ENCODE measurements at places on chromosomes 3 and 15.

GRCh38 chr15:39338251-39338650 is 242.6 kb upstream of the THBS1 start:
- no peak for DNase-seq

GRCh38 chr3:187798531-187799530 is 53.6 kb upstream of the BCL6 start:
- DNase-seq, result no peak

DNA sequence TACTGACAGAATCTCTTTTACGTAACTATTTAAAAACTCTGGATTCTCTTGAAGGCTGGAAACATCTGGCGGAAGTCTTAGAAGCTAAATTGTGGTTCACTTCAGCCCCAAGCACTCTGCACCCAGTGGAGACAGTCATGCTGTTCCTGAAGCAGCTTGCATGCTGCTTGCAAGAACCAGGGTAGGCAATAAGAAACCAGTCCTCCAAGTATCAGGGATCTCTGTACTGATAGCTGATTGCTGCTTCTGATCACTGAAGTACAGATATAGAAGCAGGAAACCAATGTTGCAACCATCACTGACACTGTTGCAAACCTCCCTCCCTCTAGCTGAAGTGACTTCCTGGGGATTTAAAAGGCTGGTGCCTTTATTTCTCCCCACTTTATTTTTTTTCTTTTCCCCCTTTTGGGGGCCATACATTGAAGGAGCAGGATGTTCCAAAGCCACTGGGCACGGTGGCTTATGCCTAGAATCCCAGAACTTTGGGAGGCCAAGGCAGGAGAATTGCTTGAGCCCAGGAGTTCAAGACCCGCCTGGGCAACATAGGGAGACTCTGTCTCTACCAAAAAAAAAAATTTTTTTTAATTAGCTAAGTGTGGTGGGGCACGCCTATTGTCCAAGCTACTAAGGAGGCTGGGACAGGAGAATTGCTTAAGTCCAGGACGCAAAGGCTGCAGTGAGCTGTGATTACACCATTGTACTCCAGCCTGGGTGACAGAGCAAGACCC is 15.3 kb downstream of the SPCS1 start:
- DNase-seq, result no peak

GRCh38 chr3:119409844-119410243 is 53.6 kb downstream of the TMEM39A start:
- no peak for DNase-seq

DNA sequence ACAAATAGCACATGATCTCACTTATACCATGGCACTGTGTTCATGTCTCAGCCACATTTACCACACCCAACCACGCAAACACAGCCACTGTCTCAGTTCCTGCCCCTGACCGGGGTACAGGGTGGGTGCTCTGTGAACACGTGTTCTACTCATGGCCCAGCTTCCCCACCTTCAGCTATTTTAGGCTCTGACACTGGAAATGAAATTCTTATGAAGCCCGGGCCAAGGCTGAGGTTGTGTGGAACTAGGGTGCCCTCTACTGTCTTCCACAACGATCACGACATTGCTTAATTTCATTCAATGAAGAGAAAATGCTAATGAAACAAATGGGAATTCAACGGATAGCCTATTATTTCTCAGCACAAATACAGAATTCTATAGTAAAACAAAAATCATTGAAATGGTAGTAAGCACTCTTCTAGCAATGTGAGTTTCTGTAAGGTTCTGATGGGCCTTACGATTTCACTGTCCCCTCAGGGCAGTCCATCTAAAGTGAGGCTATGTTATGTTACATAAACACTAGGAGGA is 2.1 kb upstream of the GABRA5 start:
- DNase-seq, result no peak

DNA sequence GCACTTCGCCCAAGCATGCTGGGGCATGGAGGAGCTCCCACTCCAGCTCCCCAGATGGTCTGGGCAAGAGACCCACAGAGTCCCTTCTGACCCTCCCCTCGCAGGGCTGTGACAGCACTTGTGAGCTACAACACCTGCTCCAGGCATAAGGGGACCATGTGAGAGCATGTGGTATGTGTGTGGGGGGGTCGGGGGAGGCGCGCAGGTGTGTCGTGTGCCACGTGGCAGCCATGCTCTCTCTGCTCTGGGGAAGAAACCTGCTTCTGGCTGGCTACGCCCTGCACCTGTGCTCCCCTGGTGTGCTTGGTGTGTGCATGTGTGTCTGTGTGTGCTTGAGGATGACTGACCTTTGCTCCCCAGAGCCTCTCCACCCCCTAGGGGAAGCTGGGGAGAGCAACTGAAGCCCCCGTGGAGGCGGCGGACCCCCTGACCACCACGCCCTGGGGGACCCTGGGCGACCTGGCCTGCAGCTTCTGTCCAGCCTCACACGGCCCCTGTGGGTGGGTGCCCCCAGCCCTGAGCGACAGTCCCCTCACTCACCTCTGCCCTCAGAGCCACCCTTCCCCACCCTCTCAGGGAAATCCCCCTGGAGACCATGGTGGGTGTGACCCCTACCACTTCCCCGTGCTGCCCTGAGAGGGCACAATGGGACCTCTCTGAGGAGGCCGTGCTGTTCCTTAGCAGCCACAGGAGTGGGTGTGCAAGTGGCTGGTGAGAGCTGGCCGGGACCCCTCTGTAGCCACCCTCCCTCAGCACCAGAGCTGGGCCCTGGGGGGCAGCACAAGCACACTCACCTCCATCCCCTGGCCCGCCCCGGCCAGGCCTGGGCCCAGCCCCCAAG is 16.6 kb upstream of the SEC13 start:
- no peak for DNase-seq

- no peak for DNase-seq
These were observed 458.6 kb upstream of the THRB start for GRCh38 chr3:24953060-24953771.

DNA sequence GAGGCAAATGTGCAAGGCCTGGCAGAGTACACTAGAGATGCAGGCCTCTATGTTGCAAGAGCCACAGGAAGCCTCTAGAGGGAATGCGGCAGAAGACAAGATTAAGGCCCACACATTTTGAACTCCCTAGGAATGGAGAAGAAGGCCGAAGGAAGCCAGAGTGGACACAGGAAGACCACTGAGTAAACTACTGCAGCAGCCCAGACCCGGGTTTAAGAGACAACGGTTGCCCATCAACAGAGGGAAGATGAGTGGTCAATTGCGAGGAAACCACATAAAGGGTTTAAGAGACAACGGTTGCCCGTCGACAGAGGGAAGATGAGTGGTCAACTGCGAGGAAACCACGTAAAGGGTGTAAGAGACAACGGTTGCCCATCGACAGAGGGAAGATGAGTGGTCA is 14.6 kb downstream of the CHSY1 start:
- no peak for DNase-seq

DNA sequence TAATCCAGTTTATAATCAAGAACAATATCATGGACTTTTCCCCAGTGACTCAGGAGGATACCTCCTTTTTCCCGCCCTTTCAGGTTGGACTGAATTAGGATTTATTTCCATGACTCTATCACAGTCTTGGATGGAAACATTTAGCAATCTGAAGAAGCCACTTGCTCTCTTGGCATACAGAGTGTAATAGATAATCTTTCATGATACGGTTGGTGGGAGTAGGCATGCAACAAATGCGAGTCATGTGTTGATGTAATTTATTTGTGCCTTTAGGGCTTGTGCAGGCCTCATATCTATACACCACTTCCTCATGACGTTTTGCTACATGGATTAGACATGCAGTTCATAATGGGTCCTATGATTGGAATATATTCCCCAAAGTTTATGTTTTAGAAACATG is 54.2 kb upstream of the MCTP2 start:
- DNase-seq, result no peak

- no peak for DNase-seq
These were observed 12.0 kb downstream of the MESD start for GRCh38 chr15:80977627-80978036.

DNA sequence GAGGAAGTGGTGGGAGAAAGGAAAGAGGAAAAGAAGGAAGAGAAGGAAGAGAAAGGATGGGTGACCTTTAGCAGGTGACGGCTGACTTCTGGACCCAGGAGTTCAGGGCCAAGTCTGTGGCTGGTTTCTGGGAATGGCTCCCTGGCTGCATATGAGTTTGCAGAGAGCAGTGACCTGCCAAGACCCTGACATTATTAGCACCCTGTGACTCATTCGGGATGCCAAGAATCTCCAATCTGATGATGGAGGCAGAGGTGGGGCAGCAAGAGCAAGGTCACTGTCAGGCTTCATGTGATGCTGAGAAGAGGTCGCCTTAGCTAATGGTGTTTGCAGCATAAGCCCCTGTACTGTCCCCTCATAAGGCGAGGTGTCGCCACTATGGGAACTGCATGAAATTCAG is 42.6 kb downstream of the MYZAP start:
- DNase-seq, result no peak

DNA sequence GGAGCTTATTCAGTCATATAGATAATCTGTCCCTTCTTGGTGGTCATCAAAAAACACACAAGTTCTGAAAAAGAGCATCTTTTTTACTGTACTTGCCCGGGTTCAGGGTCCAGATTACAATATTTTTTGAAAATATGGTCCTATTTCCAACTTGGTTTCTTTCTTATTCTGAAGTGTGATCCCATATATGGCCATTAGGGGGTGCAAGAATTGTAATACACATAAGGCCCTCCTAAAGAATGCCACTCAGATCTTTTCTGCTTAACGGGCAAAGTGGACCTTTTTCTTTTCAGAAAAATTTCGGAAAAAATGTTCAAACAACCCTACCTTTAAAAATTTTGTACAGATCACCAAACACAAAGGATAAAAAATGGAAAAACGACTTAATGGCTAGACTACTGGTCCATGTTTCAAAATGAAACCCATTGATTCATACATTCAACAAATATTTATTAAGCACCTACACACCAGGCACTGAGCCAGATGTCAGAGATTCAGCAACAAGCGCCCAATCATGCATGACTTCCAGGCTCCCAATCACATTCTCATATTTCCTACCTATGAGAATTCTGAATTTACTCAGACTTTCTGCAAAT is 102.0 kb upstream of the MYRIP start:
- DNase-seq, result peak; percentile 14

- DNase-seq, result no peak
These were observed 14.2 kb downstream of the CHRM5 start for GRCh38 chr15:33982516-33982915.

- peak; percentile 46 for DNase-seq
These were observed 1.1 kb downstream of the EAF1 start for GRCh38 chr3:15428539-15428938.

DNA sequence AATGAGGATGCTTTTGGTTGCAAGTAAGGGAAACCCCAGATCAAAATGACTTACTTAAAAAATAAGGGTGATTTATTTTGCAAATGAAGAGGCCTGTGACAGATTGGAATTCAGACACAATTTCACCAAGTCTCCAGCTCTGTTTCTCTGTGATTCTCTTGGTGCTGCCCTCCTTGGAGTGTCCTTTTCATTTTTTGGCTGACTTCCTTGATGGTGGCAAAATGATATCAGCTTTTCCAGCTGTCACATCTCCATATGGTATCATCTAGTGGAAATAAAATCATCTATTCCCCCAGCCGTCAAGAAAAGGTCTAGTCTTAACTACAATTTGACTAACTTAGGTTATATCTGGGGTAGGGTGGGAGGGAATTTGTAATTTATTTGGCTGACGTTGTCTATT is 68.5 kb upstream of the SLC25A26 start:
- no peak for DNase-seq

GRCh38 chr15:25694239-25694584 is 168.9 kb downstream of the ATP10A start:
- no peak for DNase-seq

DNA sequence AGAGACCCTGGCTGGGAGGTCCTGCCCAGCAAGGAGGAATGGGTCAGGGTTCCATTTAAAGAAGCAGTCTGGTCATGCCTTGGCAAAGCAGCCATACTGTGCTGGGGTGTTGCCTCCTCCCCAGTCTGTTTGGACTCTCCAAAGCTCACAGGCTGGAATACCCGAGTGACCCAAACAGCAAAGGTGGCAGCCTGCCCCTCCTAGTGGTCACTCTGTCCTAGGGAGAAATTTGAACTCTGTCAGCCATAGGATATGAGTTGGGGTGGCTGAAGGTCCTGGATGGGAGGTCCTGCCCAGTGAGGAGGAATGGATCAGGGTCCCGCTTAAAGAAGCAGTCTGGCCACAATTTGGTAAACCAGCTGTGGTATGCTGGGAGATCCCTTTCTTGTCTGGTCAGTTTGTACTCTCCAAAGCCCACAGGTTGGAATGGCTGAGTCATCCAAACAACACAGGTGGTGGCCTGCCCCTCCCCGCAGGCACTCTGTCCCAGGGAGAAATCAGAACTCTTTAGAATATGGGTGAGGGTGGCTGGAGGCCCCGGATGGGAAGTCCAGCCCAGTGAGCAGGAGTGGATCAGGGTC is 45.0 kb downstream of the CCR1 start:
- peak; percentile 10 for DNase-seq

GRCh38 chr15:64582202-64582601 is 121.8 kb downstream of the ZNF609 start:
- no peak for DNase-seq

DNA sequence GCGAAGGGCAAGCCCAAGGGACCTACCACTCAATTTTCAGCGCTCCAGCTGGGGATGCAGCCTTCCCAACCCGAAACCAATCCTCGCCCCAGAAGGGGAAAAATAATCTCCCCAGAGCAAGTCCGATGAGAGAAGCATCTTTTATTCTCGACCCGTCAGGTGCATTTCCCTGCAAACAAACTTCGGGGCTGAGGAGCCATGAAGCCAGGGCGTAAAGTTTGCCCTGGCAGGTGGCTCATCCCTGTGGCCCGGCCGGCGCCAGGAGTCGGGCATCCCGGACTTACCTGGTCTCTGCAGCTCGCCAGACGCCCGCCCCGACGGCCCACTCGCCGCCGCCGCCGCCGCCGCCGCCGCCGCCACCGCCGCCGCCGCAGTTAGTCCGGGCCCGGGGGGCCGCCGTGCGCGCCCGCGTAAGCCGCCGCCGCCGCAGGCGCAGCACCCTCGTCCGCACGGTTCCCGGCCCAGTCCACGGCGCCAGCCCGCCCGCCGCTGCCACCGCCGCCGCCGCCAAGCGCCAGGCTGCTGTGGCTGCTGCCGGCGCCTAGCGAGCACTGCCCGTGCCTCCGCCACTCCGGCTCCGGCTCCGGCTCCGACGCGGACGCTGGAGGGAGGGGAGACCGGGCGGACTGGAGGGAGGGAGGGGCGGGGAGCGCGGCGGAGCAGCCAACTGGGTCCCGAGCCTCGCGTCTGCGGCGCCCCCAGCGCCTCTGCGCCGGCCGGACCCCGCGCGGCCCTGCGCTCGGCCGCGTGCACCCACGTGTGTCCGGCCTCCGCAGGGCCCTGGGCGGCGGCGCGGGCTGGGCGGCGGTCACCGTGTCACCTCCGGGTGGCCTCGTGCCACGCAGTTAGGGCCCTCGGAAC is at the start of gene CNTN3:
CNTN3 (minus strand) TSS at position 553 of the 861 bp plus-strand sequence. CDS start 93,547 bp downstream, outside the sequence.
- DNase-seq, result no peak

GRCh38 chr15:74006774-74007639 is 12.5 kb downstream of the PML start:
- no peak for DNase-seq

GRCh38 chr3:114896978-114897377 is 250.1 kb downstream of the ZBTB20 start:
- DNase-seq, result no peak

GRCh38 chr15:32838338-32838737 is 120.5 kb downstream of the GREM1 start:
- peak; percentile 16 for DNase-seq

- no peak for DNase-seq
These were observed 115.7 kb upstream of the BFSP2 start for GRCh38 chr3:133283958-133284807.

GRCh38 chr3:157410945-157411344 is 25.7 kb upstream of the PTX3 start:
- DNase-seq, result no peak

GRCh38 chr3:139430493-139430892 is 41.0 kb upstream of the COPB2 start:
- DNase-seq, result no peak
